ENCODE measurements at places on chromosomes 2 and 18.

- DNase-seq = no peak
These were observed 87.4 kb upstream of the RBMS1 start for GRCh38 chr2:160581035-160581434.

GRCh38 chr2:236159778-236160170 is 8.4 kb downstream of the GBX2 start:
- DNase-seq = no peak

- DNase-seq = no peak
These were observed 66.9 kb downstream of the ACVR1 start for GRCh38 chr2:157809212-157809611.

DNA sequence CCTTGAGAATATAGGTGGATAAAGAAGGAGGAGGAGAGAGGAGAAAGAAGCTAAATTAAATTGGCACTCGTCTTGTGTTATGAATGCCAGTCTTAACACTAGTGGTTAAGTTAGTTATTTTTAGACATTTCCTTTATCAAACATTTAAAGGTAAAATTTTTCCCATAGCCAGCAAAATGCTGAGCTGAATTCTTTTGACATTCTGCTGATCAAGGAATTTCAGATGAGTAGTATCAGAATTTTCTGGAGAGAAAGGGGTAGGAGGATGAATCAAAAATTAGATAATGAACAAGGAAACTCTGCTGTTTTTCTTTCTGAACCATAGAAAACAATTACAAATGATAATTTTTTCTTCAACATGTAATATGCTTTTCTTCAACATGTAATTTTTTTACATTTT is 52.5 kb downstream of the ASXL3 start:
- no peak for DNase-seq

GRCh38 chr18:8097399-8097798 is 511.8 kb upstream of the RAB12 start:
- no peak for DNase-seq

GRCh38 chr2:69178756-69179155 is 165.8 kb downstream of the ANTXR1 start:
- DNase-seq = no peak

- no peak for DNase-seq
These were observed at the start of gene SESTD1 for GRCh38 chr2:179264368-179265081. SESTD1 (minus strand) TSS chr2:179264832; CDS start chr2:179191841, 72,991 bp downstream.
